Adipocyte (in vitro differentiated cells): ENCODE measurements at places on chromosomes 16 and 17.
A peak's percentile ranks its signal among the peaks of the same experiment; 100 is the strongest.

DNA sequence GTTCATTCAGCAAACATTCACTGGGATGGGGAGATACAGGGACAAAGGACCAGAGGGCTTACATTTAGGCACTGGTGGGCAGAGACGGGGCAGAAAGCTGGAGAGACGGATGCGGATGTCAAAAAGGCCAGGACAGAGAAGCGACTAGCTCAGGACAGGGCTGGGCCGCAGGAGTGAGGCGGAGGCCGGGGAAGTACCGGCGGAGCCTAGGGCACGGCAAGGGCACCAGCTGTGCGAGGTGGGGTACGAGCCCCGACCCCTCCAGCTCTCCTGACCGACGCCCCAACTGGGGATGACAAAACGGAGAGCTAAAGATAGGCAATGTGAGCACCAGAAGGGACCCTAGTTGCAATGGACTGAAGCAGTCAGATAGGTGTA is 3.9 kb upstream of the SGCA start:
- DNase-seq = no peak

DNA sequence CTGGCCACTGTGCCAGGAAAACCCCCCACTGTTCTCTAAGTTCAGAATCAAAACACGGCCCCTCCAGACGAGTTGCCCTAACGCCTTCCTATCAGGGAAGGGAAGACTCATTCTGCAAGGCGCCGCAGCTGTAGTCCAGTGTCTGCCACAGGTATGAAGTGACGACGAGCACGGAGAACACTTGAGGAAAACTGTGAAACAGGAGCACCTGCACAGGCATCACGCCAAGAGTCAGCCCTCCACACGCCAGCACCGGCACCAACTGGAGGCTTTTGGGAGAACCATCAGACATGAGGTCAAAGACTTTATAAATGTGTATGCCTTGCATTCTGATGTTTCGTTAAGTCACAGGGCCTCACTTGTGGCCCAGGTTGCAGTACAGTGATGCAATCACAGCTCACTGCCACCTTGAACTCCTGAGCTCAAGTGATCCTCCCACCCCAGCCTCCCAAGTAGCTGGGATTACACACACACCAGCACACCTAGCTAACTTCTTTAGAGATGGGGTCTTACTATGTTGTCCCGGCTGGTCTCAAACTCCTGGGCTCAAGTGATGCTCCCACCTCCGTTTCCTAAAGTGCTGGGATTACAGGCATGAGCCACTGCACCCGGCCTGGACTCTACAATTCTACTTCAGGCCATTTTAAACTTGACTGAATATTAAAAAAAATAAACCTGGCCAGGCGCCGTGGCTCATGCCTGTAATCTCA is 22.9 kb downstream of the KLHDC4 start:
- no peak for DNase-seq

- no peak for DNase-seq
These were observed 119.6 kb upstream of the CNTNAP4 start for GRCh38 chr16:76157629-76158028.

DNA sequence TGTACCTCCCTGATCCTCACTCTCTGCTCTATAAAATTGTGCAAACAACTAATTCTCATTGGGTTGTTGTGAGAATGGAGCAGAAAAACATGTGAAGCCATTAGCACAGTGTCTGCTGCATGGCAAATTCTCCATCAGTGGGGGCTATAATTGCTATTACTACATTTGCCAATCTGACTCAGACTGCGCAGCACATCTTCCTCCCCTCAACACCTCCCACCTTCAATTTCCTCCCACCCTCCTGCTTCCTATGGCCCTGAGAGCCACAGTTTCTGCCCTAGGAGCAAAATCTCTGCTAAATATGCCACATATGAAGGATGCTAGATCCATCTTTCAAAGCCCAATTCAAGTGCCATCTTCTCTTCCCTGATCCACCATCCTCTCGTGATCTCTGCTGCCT is 37.0 kb downstream of the ABCC12 start:
- no peak for DNase-seq

DNA sequence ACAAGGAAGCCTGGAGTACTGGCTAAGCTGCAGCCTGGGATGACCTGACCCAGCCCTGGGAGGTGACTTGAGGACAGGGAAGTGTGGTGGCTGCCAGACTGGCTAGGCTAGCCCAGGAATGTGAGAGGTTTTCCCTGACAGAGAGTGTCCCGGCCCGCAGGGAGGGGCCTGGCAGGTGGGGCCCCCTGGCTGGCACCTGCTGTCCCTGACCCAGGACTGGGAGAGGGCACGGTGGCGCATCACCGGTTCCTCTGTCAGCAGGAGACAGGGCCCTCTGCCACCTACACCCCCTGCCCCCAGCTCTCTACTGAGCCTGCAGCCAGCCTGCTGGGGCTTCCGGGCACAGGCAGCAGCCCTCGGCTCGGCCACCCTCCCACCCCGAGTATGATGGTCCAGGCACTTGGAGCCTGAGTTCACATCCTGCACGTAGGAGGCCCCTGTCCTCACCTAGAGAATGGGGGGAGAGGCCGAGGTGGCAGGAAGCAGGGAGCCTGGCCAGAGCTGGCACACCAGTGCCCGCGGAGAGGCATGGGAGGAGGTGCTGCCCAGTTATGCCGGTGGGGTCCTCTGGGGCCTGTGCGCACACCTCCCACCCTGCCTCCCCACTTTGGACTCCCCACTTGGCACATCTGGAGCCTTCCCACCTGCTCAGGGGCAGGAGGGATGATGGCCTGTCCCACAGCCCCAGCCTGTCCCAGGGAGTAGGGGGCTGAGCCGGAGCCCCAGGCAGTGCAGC is 528 bp downstream of the PRSS27 start:
- no peak for DNase-seq

GRCh38 chr17:30378241-30378824 is 394 bp upstream of the CPD start:
- peak; percentile 57 for DNase-seq

GRCh38 chr17:63647936-63648335 is 25.7 kb downstream of the MAP3K3 start:
- no peak for DNase-seq

DNA sequence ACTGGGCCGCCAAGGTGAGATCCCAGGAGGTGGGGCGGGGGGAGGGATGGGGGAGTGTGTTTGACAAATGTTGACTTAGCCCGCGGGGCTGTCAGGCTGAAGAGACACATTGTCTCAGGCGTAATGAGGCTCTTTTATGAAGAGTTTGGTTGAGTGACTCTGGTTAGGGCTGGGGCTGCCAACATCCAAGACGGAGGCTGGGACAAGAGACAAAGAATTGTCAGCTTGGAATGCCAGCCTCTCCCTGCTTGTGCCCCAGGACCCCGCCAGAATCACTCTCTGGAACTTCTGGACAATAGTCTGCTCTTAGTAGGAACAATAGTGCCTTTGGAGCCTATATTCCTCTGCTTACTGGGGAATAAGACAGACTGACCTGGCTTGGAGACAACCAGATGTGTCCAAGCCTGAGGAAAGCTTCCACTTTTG is 24.0 kb downstream of the PCTP start:
- no peak for DNase-seq

DNA sequence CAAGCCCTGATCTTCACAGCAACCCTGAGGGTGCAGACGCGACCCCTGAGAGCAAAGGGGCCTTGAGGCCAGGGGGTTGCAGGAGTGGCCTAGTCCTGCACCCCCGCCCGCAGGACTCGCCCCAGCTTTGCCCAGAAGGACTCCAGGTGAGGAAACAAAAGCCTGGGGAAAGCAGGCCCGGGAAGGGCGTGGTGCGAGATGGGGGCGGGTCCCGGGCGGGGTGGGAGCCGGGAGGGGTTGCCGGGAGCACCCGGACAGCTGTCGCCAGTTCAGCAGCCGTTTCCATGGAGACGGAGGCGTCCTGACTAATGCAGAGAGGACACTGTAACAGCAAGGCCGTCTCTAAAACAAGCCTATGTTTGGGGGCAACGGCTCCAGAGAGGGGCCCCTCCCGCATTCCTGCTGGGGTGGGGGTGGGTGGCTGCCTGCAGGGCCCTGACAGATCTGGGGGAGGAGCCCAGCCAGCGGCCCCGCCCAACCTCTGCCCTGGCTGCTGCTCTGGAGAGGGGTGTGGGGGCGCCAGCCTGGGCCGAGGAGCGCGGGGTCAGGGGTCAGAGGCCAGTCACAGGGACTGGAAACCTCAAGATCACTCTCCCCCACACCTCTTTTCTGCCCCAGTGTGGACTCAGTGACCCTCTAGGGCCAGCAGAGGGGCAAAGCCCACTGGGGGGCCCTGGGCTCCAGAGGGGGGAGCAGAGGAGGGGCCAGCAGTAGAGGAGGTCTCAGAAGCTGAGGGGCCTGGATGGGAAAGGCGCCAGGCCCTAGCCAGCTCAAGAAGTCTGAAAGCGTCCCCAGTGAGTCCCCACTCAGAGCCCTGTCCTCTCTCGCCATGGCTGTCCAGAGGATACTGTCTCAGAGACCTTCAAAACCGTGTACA is 3.1 kb upstream of the TPPP3 start:
- DNase-seq = peak; percentile 48

DNA sequence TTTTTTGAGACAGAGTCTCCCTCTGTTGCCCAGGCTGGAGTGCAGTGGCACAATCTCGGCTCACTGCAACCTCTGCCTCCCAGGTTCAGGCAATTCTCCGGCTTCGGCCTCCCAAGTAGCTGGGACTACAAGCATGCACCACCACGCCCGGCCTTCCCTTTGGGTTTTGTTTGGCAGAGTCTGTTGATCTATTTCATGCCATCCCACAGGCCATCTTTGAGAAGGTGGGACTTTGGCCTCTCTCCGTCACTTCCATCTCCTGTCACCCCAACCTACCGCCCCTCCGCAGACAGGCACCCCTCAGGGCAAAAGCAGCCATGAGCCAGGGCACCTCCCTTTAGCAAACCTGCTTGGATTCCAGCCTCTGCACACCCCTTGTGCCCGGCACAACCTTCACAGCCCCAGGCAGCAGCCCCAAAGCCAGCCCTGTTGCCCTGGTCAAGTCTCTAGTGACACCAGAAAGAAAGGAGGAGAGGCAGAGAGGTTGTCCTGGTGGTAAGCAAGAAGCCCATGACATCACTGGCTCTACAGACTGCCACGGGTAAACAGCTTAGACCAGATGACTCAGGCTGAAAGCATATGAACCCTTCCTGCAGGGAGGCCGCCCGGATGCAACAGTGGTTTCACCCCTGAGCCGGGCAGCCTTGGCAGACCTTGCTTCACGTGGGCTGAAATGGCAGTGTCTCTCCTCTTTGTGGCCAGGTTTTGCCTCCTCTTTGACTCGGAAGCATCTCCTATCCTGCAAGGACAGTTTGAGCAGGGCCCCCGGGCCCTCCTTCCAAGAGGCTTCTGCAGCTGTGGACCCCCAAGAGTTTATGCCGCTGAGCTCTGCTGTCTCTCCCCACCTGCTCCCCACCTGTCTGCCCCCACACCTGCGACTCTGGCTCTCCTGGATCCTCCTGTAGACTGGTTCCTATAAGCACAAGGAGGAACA is 8.1 kb upstream of the TIMP2 start:
- peak; percentile 96 for DNase-seq

- DNase-seq = no peak
These were observed 2.1 kb downstream of the SAMD14 start for GRCh38 chr17:50127697-50128361.

- DNase-seq = no peak
These were observed at the start of gene GJD3 for GRCh38 chr17:40364121-40364861. GJD3 (minus strand) TSS chr17:40364737; CDS start chr17:40363815, 922 bp downstream.

- DNase-seq = no peak
These were observed 32.1 kb upstream of the SLC38A8 start for GRCh38 chr16:84074721-84075120.

GRCh38 chr16:29765167-29766032 is 12.7 kb upstream of the ZG16 start:
- DNase-seq = no peak

- DNase-seq = peak; percentile 52
These were observed 41.8 kb downstream of the BRD7 start for GRCh38 chr16:50326835-50327465.

DNA sequence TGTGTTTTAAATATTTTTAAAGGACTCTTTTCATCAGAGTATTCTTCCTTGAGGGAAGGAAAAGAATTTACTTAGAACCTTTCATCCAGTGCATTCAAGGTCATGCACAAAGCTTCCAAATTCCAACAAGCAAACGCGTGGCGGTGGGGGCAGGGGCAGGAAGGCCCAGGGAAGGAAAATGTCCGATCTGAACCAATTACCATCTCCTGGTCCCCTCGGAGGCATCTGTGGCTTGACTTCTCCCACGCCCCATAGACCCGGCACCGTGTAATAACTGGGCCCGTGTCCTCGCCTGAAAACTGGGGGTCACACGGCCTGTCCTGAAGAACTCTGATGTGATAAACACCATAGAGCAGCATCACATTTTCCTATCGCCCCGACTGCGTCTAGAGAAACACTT is 18.3 kb downstream of the MEAK7 start:
- DNase-seq = no peak

DNA sequence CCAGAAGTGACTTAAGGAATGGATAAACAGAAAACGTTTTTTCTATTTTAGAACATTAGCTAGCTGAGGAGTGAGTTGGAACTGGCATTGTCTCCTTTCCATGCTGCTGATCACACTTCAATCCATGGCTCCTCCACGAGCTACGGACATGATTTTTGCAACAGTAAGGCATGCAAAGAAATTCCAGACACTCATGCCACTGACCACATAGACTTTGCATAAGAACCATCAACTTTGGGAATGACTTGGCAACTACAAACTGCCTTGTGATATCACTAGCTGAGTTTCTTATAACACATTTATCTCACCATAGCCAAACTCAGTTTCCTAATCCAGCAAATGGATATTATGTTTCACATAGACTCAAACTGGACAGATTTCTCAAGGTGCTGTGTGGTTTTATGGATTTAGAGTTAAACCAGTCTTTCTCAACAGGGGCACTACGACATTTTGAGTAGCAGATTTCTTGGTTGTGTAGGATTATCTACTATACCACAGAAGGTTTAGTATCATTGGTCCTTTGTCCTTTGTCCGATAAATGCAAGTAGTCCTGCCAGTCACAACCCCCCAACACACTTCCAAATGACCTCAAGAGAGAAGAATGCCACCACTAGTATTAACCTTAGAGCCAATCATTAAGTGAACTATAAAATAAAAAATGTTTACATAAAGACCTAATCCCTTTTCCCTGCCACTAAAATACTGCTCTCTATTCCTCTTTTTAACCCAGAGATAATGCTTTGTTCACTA is 48.3 kb upstream of the C17orf78 start:
- DNase-seq = peak; percentile 90

DNA sequence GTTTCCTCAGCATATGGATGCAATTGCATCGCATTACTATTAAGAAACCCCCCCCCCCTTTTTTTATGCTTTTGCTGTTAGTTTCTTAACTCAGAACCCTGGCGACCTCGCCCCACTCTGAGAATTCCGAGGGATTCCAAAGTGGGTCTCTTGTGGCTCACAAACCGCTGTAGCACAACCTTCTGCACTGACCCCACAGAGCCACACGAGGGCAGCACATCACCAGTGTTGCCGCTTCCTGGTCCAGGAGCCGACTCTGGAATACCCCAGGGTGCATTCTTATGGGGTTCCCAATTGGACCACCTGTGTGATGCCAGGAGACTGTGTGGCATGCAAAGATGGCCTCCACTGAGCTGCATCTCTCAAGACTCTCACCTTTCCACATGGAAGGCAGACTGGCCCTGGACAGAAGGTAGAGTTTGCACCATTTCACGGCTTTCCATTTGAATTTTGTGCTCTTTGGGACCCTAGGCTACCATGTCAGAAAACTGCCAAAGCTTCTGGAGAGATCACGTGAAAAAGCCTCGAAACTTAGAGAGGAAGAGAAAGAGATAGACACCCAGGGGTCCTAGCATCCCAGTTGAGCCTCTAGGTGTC is 432.7 kb upstream of the ASIC2 start:
- DNase-seq = peak; percentile 5
